Iris pigment epithelial cell (primary cell): ENCODE measurements at places on chromosomes 3 and 15.

DNA sequence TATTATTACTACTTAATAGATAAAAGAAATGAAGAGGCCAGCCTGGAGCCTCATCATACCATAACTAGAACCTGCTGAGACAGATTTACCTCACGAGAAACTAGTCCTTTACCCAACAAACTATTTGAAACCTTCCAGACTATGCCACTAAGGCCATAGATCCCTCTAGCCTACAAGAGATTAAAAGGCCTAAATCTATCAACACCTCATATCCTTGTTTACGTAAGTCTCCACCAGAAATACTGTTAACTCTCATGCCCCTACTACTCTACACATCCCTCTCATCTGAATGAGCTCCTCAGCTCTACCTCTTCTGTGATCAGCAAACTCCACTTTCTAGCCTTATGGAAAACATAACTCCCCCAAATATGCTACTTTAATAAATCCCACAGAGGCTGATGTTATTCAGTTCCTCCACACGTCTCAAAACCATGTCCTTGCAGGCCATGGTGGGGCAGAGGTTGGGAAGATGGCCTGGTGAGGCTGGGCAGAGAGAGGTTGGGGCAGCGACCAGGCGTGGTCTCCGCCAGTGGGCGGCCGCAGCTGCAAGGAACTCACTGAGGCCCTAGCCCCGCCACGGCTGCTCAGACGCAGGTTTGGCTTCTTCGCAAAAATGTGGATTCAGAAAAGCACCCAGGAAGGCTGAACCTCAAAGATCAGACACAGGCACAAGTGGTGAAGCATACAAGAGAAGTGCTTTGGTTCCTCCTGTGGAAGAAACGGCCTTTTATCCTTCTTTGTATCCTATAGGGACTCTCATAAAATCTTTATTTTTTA, 65.8 kb downstream of the GSK3B start:
- no peak for DNase-seq

DNA sequence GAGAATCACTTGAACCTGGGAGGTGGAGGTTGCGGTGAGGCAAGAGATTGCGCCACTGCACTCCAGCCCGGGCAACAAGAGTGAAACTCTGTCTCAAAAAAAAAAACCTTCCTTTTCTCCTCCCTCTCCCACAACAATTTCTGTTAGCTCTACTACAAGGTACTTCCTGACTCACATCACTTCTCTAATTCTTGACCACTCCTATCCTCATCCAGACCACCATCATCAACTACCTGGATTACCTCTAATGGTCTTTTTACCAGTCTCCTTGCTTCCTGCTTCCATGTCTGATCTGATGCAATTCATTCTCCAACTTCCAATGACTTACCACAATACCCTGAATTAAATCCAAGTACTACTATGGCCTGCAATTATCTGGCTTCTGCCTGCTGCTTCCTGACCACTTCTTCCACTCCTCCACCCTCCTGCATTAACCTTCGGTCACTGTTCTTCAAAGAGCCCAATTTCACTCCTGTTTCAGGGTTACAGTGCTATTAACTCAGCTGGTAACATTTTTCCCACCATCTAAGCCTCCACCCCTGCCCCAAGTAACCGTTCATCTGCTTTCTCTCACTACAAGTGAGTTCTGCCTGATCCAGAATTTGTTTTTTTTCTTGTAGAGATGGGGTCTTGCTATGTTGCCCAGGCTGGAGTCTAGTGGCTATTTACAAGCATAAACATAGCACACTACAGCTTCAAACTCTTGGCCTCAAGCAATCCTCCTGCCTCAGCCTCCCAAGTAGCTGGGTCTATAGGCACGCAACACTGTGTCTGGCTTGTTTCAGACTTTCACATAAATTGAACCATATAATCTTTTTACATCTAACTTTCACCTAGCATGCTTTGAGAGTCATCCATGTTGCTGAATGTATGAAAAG, 27.8 kb downstream of the DCAF1 start:
- no peak for DNase-seq

GRCh38 chr15:66147440-66147839, 106.1 kb downstream of the MEGF11 start:
- no peak for DNase-seq

DNA sequence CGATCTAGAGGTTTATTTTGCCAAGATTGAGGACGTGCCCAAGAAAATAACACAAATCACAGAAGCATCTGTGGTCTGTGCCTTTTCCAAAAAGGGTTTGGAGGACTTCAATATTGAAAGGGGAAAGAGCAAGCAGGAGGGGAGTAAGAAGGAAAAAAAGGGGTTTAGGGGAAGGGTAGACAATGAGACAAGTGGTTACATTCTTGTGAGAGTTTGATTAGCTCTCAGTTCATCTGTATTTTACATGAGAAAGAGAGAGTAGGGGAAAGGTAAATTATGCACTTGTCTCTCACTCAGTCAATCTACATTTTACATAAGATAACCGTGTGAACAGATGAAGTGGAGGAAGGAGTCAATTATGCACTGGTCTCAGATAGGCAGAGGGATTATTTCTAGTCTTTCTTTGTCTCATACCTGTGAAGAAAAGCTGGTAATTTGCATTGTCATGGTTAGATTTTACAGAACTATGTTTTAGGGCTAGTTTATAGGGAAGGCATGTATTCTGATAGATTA, 931.3 kb downstream of the CADM2 start:
- DNase-seq = no peak

DNA sequence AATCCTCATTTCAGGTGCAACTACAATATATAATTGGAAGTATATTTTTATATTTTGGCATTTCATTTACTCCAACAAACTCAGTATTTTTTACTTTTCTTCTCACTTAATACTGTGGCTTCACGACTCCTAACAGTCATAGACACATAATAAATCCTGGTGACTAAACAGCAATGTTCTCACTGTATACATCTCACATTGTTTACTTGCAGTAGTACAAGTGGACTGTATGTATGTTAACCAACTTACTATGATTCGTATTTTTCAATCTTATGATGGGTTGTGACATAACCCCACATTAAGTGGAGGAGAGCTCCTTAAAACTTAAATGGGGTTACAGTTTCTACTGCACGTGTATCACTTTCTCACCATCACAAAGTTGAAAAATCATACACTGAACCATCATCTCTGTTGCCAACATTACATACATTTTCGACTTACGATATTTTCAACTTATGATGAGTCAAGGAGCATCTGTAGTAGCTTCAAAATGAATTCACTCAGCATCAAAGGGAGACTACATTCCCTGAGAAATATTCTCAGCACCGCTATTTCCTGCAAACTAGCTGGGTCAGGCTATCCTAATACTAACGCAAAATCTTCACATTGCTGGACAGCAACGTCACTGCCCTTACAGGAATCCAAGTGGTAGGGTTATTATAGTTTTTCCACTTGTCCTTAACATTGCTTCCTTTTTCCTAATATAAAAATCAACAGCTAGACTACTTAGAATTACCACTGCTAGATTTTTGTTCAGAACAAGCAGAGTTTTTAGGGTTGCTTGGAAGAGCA, 7.3 kb downstream of the ADAM10 start:
- peak; percentile 97 for DNase-seq

- peak; percentile 54 for DNase-seq
Observed at GRCh38 chr15:97909291-97909891, 51.1 kb upstream of the ARRDC4 start.

GRCh38 chr15:65027593-65027992, 1.8 kb downstream of the MTFMT start:
- no peak for DNase-seq

DNA sequence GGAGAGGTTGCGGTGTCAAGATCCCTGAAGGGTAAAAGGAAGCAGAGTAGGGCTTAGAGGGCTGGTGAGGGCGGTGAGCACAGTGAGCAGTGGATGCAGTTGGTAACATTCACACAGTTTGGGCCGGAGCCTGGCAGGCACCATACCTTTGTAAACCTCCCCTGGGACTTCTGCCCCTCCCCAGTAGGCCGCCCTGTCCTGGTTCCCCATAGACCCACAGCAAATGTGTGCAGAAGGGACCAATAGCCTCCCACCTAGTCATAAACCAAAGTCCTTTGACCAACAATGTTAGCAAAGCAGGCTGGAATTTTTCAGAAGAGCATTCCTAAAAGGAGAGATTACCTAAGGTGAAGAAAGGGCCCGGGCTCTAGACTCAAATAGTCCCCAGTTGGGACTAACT, 1.7 kb upstream of the PHGR1 start:
- no peak for DNase-seq

DNA sequence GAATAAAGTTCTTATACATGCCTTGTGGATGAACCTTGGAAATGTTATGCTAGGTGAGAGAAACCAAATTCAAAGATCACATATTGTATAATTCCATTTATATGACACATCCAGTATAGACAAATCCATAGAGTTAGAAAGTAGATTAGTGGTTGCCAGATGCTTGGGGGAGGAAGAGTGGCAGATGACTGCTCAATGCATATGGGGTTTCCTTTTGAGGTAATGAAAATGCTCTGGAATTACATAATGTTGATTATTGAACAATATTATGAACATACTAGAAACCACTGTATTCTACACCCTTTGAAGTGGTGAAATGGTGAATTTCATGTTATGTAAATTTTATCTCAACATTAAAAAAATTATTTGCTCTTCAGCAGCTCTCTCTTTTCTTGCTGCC, 100.8 kb downstream of the DHX36 start:
- no peak for DNase-seq
